Stimulated activated CD4-positive, alpha-beta T cell treated with anti-CD3 and anti-CD28 coated beads, Interleukin-1b, Interleukin-23, amount 100 ng/mL, for 1 hour (primary cell): ENCODE measurements at places on chromosomes 5 and 9.

- DNase-seq = no peak
These were observed 650 bp downstream of the MRRF start for GRCh38 chr9:122265149-122265915.

DNA sequence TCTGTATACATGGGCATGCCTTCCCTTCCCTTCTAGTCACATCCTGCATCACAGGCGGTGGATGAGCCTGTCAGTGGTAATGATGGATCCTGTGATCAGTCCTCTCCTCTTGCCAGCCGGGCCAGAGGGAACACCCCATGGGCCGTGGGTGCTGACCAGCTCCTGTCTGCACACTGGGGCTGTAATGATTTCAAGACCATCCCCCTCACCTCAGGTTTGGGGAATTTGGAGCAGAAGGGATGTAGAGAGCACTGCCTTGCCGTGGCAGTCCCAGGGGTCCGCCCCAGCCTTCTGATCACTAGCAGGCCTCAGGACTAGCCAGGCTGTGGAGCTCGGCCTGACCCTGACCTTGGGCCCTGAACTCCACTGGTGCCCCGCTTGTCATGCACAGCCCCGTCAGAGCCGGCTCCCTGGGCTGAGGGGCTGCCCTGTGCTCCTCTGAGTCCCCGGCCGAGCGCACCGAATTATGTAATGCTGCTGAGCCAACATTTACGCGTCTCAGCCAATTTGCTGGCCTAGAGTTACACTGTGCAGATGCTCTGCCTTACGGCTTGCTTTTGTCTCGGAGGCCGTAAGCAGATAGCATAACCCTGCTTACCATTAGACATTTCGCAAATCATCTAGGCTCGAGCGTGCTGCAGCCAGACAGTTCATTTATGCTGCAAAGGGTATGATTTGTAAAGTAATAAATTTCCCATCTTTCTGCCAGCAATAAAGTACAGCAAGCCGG, 155.3 kb downstream of the MACROH2A1 start:
- DNase-seq = no peak

DNA sequence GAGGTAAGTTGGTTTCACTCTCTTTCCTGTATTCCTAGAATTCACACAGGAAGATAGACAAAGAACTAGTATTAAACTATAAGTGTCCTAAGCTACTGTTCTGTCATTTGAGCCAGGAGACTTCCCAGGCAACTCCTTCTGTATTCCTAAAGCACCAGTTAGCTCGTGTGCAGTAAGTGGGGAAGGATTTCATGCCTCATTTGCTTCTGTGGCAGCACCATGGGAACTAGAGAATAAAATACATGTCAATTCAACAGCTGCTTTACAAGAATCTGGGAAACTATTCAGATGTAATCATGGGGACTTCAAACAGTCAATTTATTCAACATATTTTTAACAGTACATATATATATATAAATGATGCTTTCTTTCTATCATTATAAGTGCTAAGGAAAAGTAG, 762.3 kb downstream of the PRELID2 start:
- no peak for DNase-seq

DNA sequence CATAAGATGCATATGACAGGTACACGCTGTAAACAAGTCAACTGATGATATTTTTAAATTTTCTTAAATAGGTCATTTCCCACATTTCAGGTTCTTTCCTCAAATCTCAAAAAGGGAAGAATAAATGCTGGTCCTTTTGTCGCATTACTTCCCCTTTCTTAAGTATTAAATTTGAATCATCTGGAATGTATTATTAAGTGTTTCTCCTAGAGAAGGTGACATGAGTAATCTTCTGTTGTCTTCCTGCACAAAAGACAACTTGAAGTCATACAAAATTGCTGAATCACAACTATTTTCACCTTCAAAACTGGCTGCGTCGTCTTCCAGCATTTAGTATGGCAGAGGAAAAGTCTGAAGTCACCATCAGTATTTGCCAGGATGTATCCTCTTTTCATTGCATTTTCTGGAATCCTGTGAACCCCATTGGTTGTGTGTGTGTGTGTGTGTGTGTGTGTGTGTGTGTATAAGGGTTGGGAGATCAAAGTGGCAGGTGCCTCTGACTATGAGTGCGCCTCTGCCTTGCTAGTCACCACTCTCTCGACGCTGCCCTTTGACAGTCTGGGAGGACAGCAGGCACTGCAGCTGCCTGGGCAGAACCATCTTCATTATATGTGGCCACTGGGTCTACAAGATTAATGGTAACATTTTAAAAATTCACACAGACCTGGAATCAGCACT, 86.9 kb downstream of the MVB12B start:
- no peak for DNase-seq

GRCh38 chr9:3648722-3649246, 123.0 kb upstream of the RFX3 start:
- DNase-seq = no peak

DNA sequence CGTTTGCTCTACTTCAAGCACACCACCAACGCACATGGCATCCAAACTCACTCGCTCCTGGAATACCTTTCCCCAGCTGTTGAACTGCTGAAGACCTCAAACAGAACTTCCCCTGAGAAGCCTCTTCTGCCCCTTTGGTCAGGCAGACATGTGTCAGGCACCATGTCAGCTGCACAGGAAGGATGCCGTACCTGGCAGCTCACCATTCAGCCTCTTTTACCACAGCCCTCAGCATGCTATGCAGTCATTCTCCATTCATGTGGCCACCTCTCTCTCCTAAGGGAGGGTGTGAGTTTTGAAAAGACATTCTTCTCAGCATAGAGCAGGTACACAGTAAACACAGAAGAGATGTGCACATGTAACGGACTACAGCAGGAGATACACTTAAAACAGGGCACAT, 14.2 kb downstream of the IL4 start:
- DNase-seq = no peak
